ENCODE measurements at places on chromosomes 16 and 17. TPM values are rescaled to one million over a fixed set of nuclear protein-coding genes. Genes with fewer than 3 reads are reported as not detected.

The IRX6 gene
- total RNA-seq, result not detected

The NKIRAS2 gene
- total RNA-seq, result 13.2 TPM

The SNAI3 gene
- total RNA-seq, result 3.0 TPM

The LPCAT2 gene
- 0.32 TPM for total RNA-seq

- H3K4me3 ChIP-seq, result peak overlapping the region; percentile 83
- peaks cover 2% of the 10 kb centered on the region for H3K36me3 ChIP-seq
- no peaks in the 10 kb centered on the region for H3K27me3 ChIP-seq
- H3K27ac ChIP-seq, result peak overlapping the region; percentile 13
- peaks cover 59% of the 10 kb centered on the region for H3K4me1 ChIP-seq
Observed at GRCh38 chr17:29591146-29591736, 1.7 kb upstream of the ANKRD13B start.

GRCh38 chr17:64494121-64494520, 2.7 kb downstream of the POLG2 start:
- DNase-seq, result no peak
- peaks cover 35% of the 10 kb centered on the region for H3K36me3 ChIP-seq
- no peaks in the 10 kb centered on the region for H3K27me3 ChIP-seq
- peak overlapping the region; percentile 68 for H3K4me3 ChIP-seq

The SLC5A2 gene
- not detected for total RNA-seq

The ST6GALNAC2 gene
- not detected for total RNA-seq

DNA sequence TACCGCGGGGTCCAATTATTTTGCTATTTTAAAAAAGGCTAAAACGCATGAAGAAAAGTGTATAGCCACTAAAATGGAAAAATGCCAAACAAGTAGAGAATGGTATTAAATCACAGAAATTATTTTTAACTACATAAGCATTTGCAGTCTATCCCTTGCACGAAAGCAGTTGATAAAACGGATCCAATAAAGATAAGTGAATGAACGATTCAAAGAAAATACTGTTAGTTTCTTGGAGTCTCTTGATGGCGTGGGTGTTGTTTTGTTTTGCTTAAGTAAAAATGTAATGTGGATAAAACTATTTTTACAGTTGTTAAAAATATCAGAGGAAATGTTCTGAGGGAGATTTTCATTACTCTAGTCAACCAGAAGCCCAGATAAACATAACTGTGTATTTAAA, 9.3 kb downstream of the HS3ST3A1 start:
- H3K4me1 ChIP-seq, result peaks cover 5% of the 10 kb centered on the region
- H3K27ac ChIP-seq, result no peak overlapping the region
- peaks cover 8% of the 10 kb centered on the region for H3K27me3 ChIP-seq

GRCh38 chr17:35981908-35982330, 622 bp upstream of the CCL16 start:
- H3K27ac ChIP-seq, result no peak overlapping the region
- DNase-seq, result peak; percentile 18
- H3K36me3 ChIP-seq, result no peaks in the 10 kb centered on the region
- H3K4me1 ChIP-seq, result no peaks in the 10 kb centered on the region
- H3K27me3 ChIP-seq, result peaks cover 4% of the 10 kb centered on the region

The ADORA2B gene
- total RNA-seq, result 0.12 TPM

The PRAC2 gene
- not detected for total RNA-seq

DNA sequence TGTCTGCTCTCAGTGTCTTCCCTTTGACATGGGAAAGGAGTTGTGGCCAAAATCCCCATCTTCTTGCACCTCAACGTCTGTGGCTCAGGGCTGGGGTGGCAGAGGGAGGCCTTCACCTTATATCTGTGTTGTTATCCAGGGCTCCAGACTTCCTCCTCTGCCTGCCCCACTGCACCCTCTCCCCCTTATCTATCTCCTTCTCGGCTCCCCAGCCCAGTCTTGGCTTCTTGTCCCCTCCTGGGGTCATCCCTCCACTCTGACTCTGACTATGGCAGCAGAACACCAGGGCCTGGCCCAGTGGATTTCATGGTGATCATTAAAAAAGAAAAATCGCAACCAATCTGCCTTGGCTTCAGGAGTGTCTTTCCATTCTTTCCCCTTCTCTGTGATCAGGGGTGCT, 918 bp upstream of the MRM1 start:
- no peaks in the 10 kb centered on the region for H3K27me3 ChIP-seq
- DNase-seq, result no peak
- H3K27ac ChIP-seq, result peak overlapping the region; percentile 85
- H3K4me3 ChIP-seq, result peak overlapping the region; percentile 87

The P2RX1 gene
- total RNA-seq, result 0.10 TPM

- H3K4me3 ChIP-seq, result no peak overlapping the region
- no peaks in the 10 kb centered on the region for H3K27me3 ChIP-seq
- no peak overlapping the region for H3K27ac ChIP-seq
- H3K4me1 ChIP-seq, result no peaks in the 10 kb centered on the region
Observed at GRCh38 chr17:75102385-75102821, 7.4 kb upstream of the ARMC7 start.

DNA sequence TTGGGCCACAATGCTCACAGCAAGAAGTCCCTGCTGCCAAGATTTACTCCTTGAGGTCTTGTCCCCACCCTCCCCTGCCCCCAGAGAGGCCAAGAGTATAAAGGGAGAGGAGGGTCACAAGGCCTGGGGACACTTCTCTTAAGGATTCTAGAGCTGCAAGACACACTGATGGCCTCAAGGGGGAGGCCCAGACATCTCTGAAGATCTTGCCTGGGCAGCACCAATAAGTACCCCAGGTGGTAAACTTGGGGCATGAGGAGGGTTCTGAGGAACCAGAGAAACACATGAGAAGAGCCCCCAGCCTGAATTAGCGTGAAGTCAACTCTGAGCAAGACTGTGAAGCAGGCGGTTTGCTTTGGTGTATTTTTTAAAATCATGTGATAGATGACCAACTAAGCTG, 26.8 kb upstream of the MTMR4 start:
- no peaks in the 10 kb centered on the region for H3K36me3 ChIP-seq
- DNase-seq, result peak; percentile 17
- no peak overlapping the region for H3K4me3 ChIP-seq
- H3K4me1 ChIP-seq, result no peaks in the 10 kb centered on the region
- H3K27me3 ChIP-seq, result peaks cover 1% of the 10 kb centered on the region
- H3K27ac ChIP-seq, result no peak overlapping the region

DNA sequence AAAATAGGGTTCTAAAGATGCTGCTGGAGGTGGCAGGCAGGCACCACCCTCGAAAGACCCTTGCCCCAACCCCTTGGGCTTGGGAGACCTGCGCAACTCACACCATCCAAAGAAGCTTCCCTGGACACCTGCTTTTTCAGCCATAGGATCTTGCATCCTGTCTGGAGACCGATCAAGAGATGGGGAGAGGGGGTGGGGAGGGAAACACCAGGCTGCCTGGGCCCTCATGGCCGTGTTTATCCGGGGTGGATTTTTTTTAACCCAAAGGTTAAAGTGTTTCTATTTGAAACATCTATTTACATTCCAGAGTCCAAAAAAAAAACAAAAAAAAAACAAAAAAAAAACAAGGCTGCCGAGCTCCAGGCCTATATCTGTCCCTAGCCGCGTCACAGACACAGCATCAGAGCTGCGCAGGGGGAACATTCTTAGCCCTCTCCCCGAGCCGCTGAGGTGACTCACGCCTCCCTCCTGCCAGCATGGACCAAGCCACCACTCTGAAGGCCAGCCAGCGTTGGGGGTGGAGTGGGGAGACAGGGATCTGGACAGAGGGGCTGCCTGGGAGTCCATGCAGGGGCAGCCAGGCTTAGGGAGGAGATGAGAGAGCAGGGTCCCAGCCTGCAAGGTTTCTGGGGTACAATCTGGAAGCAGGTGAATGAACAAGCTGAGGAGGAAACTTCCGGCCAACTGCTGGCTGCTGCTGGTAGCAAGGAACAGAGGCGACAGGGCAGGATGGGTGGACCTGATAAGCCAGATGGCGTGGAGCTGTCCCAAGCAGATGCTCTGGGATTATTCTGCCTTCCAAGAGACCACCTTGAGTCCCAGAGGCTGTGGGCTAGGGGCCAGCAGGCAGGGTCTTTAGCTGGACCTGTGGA, 14.8 kb downstream of the HDAC5 start:
- no peak for DNase-seq
- peaks cover 26% of the 10 kb centered on the region for H3K4me1 ChIP-seq
- H3K27ac ChIP-seq, result no peak overlapping the region
- H3K27me3 ChIP-seq, result no peaks in the 10 kb centered on the region

DNA sequence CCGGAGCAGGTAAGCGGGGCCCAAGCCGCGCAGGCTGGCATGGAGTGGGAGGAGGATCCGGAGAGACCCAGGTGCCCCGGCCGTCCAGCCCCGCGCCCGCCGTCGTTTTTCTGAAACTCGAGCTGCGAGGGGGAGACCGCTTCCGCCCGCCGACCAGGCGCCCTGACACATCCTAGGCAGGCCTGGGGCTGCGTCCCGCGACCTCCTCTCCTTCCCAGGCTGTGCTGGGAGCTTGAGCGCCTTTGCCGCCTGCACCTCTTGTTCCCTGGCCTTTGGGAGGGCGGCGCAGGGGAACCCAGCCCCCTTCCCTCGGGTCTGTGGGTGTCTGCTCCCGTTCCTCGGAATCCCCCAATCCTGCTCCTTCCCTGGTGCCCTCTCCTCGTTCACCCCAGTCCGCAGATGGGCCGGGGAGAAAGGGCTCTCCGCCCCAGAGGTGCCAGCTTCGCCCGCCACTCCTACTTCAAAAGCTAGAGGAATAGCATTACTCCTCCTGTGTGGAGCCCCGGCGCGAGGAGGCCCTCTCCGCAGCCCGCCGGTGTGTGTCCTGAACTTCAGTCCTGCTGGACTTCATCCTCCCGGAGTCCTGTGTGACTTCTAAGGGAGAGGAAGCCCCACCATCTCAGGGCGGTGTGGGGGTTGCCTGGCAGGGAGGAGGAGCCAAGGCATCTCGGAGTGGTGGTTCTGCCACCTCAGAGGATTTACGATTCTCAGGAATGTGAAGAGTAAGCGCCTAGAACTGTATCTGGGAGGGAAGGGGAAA, 1.0 kb downstream of the NHERF1 start:
- peak overlapping the region; percentile 93 for H3K27ac ChIP-seq
- peaks cover 17% of the 10 kb centered on the region for H3K36me3 ChIP-seq
- DNase-seq, result peak; percentile 71
- peak overlapping the region; percentile 94 for H3K4me3 ChIP-seq
- H3K27me3 ChIP-seq, result no peaks in the 10 kb centered on the region
- peaks cover 53% of the 10 kb centered on the region for H3K4me1 ChIP-seq

The C17orf100 gene
- 1.2 TPM for total RNA-seq

DNA sequence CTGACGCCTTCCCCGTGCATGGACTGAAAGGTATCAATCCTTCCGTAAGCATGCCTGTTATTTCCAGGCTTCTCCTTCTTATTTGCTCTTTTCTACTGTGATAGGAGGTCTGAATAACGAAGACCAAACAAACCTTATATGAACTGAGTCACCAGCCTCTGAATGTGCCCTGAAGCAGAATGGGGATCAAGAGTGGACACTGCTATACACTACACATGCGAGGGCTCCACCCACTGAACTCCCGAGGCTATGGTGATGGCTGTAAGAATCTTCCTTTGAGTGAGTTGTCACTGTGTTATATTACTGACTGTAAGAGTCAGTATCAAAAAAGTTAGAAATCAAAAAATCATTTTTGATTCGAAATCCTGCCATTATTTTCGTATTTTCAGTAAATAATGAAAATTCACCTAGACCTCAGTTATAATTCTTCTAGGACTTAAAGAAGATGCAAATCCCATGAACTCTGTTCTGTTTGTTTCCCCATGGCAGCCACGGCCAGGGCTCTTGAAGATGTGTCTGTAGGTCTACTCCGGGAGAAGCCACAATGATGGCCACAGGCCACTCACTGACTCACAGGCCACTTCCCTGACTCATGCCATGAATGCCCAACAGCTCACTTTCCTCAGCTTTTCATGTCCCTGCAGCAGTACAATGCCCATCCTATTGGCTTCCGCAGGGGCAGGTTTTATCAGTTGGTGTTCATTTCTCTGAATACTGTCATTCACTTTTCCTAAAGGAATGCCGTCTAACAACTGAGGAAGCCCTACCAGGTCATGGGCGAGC, 54.7 kb downstream of the ZZEF1 start:
- no peak overlapping the region for H3K27ac ChIP-seq
- H3K36me3 ChIP-seq, result peaks cover 34% of the 10 kb centered on the region
- DNase-seq, result no peak

DNA sequence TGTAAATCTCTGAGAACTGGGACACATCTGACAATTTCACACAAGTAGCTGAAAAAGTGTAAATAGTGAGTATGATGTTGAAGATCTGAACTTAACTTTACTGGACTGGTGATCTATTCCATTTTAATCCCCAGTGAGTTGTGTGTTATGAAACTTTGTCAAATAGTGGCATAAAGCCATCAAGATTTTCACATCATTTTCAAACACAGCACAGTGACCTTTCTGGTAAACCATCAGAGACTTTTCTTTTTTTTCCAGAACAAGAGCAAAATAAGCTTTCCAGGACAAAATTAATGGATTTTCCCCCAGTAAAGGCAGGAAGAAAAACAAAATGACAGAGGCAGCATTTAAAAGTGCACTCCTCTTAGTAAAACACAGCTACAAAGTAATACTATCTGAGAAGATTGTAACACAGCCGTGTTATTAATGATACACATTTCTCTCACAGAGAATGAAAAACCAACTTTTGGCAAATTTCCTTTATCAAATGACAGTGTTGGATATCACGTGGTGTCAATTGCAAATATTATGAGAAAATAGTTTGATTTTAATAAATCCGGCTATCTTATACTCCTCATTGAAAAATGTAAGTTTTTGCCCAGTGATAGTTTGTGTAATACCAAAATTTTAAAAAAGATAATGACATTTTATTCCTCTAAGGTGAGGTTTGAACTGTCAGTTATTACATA, 16.8 kb upstream of the COL1A1 start:
- H3K27ac ChIP-seq, result no peak overlapping the region
- no peak overlapping the region for H3K4me3 ChIP-seq
- DNase-seq, result no peak
- H3K27me3 ChIP-seq, result no peaks in the 10 kb centered on the region
- no peaks in the 10 kb centered on the region for H3K36me3 ChIP-seq

DNA sequence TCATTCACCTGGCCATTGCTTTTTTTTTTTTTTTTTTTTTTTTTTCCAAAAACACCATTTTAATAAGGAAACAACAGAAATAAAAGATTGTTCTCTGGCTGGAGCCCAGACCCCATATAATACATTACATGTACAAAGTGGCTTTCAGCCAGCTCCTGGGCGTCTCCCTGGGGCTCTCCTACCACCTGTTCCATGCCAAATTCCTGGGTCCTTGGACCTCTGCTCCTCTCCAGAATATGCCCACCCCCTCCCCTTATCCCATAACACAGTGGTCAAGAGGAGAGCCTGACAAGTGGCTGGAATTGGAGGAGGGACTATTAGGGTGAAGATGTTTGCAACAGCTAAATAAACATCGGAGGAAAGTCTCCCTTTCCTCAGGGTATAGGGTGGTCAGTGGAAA, 3.6 kb upstream of the PHF12 start:
- DNase-seq, result no peak
- H3K27me3 ChIP-seq, result no peaks in the 10 kb centered on the region
- H3K27ac ChIP-seq, result no peak overlapping the region
- no peaks in the 10 kb centered on the region for H3K4me1 ChIP-seq
